Fibroblast of the aortic adventitia (primary cell): ENCODE measurements at places on chromosomes 16 and 17. TPM values are rescaled to one million over a fixed set of nuclear protein-coding genes. Genes with fewer than 3 reads are reported as not detected.

The EPX gene
- not detected in 2 replicates for total RNA-seq

The TSR3 gene
- 49.3 and 73.3 TPM in 2 replicates for total RNA-seq

The SEPHS2 gene
- 15.0 and 15.8 TPM in 2 replicates for total RNA-seq

The RNF222 gene
- not detected in 2 replicates for total RNA-seq

The KRTAP4-16 gene
- not detected in 2 replicates for total RNA-seq

The IRX5 gene
- 0.27 and 2.5 TPM in 2 replicates for total RNA-seq

GRCh38 chr17:39132192-39132610, 19.2 kb downstream of the PLXDC1 start:
- peak; percentile 92 for DNase-seq

GRCh38 chr17:17018612-17019429, 23.4 kb upstream of the MPRIP start:
- no peak for DNase-seq

DNA sequence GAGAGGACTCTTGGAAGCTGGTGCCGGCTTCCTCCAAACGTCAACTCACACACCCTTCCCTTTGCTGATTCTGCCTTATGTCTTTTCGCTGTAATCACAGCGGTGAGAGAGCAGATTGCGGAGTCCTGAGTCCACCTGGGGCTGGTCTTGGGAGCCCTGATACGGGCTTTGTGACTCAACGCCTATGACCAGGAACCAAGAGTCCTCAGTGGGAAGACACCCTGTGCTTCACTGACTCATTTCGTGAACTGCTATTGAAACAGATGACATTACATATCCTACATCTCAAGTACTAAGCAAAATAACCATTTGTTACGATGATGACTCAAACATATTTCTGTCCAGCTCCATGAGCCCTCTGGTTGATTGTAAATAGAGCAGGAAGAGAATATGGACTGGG, 90.7 kb upstream of the CREBBP start:
- DNase-seq: peak; percentile 66

DNA sequence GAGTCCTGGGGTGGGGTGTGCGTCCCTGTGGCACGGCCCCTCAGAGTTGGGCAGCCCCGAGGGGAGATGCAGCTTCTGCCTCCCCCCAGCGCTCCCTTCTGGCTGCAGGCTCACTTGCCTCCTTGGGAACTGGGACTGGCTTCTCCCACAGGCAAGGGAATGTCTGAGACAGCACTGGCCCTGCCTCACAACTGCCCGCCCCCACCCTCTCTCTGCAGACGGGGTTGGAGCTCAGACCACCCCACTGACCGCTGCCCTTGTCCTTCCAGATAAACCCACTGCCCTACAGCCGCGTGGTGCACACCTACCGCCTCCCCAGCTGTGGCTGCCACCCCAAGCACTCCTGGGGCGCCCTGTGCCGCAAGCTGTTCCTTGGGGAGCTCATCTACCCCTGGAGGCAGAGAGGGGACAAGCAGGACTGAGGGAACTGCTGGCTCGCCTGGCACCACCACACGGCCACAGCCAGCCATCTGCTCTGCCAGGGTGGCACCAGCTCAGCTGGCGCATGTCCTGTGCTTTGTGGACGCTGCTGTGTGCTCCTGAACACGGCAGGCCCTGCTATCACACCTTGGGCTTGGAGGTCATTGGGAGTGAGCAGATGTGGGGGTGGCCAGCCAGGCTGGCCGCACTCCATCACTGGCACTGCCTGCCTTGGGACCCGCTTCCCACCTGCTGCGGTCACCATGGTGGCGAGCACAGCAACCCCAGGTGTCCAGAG, 7.1 kb upstream of the RAB40C start:
- DNase-seq: no peak

GRCh38 chr17:67488161-67488560, 111.1 kb downstream of the PITPNC1 start:
- DNase-seq: peak; percentile 91

DNA sequence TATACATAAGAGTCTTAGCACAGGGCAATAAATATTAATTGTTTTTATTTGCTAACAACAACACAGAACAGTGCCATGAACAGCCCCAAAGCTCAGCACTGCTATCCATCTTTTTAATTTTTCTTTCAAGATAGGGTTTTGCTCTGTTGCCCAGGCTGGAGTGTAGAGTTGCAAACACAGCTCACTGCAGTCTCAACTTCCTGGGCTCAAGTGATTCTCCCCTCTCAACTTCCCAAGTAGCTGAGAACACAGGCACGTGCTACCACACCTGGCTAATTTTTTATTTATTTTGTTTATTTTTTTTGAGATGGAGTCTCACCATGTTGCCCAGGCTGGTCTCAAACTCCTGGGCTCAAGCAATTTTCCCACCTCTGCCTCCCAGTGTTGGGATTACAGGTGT, 47.6 kb upstream of the AKAP1 start:
- no peak for DNase-seq
